ENCODE measurements at places on chromosomes 7 and 10.
A peak's percentile ranks its signal among the peaks of the same experiment; 100 is the strongest.

GRCh38 chr10:55311848-55312635, 511.0 kb upstream of the PCDH15 start:
- DNase-seq, result no peak

- DNase-seq, result no peak
Observed at GRCh38 chr10:86349474-86349873, 17.1 kb downstream of the GRID1 start.

DNA sequence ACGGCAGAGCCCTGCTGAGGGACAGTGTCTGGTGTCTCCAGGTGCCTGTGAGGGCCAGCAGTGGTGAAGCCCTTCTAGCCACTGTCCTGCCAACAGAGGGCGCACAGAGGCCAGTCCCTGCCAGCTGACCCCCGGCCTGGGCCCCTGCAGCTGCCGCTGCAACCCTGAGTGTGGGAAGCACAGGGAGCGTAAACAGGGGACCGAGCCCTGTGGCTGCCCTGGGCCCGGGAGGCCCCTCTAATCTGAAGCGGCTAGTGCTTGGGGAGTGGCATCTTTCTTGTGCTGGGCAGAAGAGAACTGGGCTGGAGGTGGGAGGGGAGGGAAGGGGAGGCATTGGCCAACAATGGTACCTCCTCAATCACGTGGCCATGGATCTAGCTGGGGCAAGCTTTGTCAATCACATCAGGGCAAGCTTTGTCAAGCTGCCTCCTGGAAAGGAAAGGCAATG, 34.6 kb downstream of the TRIM8 start:
- no peak for DNase-seq

DNA sequence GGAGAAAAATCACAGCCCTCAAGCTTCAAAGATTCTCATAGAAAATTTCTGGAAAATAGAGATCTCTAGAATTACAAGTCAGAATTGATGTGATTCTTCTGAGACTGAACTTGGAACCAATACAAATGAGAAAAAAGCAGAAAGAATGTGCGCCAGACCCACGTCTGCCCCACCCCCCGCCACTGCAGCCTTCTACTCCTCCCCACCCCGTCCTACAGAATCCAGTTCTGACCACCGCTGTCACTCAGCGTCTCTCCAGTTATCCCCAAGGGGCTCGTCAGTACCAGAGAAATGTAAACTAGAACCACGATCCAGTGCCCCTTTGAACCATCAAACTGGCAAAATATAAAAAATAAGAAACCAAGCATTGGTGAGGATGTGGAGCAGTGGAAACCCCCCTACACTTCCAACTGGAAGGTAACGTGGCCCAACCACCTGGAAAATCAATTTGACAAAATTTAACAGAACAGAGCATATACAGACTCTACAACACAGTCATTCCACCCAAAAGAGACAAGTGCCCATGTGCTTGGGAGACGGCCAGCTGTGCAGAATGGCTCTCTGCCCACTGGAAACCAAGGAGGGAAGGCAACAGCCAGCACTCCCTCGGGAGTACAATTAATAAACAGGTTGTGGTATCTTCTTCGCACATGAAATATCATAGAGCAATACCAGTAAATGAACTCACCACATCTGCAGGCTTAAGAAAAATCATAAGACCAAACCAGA, 397.9 kb downstream of the TNS3 start:
- no peak for DNase-seq

DNA sequence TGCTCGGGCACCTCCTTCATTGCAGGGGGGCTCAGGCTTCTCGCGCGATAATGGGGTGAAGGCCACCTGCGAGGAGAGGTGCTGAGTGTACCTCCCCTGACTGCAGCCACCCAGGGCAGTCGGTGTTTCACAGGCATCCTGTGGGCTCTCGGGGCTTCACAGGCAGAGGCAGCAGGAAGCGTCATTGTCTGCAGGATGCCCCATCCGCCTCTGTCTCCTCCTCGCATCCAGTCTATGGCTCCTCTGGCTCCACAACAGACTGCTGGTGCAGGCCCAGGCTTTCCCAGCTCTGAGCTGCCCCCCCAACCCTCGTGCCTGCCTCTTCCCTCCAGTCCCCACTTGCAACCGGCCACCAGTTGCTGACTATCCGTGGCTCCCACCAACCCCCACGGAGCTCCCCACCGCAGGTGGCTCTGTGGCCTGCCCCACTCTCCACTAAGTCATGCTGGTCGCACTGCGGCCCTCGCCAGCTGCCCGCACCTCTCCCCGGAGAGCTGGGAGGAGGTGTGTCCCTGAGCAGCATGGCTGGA, 36.5 kb downstream of the CAMK2B start:
- no peak for DNase-seq

GRCh38 chr7:138919911-138920310, 61.3 kb downstream of the KIAA1549 start:
- no peak for DNase-seq

DNA sequence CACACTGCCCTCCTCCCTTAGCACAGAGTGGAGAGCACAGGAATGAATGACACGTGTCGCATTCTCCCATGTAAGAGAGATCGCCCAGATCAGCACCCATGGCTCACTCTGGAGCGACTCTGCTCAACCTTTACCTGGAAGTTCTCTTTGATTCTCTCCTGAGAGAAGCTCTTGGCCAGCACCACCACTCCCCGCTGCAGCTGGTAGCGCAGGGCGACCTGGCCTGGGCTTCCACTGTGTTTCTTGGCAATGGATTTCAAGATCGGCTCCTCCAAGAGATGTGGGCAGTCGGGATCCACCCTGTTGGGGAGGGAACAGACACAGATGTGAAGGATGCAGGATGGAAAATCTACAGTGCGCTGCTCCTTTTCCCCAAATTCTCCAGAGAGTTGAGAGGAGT, 27.4 kb downstream of the AKR1C8 start:
- no peak for DNase-seq

- DNase-seq, result no peak
Observed at GRCh38 chr10:114956466-114956865, 18.5 kb downstream of the TRUB1 start.

GRCh38 chr10:128870830-128871597, 596.0 kb upstream of the MGMT start:
- no peak for DNase-seq

GRCh38 chr7:117347962-117348672, 25.3 kb upstream of the WNT2 start:
- no peak for DNase-seq

DNA sequence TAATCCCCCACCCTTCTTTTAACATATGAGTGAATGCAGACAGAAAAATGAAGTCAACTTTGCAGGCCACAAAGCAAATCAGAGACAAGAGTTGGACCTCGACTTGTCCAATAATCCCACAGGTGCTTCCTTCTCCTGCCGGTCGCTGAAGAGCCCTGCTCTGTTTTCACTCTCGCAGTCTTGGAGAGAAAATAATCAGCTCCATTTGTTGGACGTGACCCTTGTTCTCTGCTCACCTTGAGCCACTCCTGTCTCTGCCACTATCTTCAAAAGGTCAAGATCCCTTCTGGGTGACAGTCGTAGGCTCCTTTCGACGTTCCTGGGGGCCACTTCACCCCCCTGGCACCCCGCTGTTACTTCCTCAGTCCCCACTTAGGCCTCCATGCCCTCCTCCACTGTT, 2.8 kb upstream of the KLF6 start:
- no peak for DNase-seq

GRCh38 chr10:72332423-72333111, 22.2 kb downstream of the DNAJB12 start:
- no peak for DNase-seq

- no peak for DNase-seq
Observed at GRCh38 chr7:105829681-105830322, 46.6 kb downstream of the ATXN7L1 start.

DNA sequence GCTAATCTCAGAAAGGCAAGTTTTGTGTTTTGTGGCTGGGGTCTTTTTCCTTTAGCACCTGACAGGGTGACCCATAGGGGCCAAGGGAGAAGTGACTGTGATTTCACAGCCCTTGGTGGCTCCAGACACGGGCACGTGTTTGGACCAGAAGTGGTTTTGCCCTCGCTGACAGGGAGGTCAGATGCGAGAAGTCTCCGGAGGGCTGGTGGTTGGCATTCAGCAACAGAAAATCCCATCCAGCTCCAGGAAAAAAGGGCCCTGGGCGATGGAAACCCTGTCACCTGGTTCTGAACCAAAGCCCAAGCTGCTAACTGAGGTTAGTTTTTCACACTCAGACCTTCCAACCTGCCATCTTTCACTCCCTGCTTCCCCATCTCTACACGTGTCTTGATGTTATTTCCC, 272.9 kb downstream of the TRIL start:
- no peak for DNase-seq

DNA sequence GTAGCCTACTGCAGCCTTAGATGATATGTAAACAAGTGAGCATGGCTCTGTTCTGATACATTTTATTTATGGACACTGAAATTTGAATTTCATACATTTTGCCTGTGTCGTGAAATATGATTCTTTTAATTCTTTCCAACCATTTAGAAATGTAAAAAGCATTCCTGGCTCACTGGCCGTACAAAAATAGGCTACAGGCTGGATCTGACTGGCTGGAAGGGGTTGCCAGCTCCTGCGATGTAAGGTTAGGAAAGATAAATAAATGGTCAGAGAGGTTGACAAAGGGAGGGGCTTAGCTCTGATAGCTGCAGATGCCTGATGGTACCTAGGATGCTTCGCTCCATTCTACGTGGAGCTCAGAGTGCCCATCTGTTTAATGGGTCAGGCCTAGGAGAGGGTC, 3.4 kb downstream of the ADCYAP1R1 start:
- DNase-seq, result no peak

- DNase-seq, result no peak
Observed at GRCh38 chr7:155291045-155291530, 6.6 kb upstream of the INSIG1 start.

DNA sequence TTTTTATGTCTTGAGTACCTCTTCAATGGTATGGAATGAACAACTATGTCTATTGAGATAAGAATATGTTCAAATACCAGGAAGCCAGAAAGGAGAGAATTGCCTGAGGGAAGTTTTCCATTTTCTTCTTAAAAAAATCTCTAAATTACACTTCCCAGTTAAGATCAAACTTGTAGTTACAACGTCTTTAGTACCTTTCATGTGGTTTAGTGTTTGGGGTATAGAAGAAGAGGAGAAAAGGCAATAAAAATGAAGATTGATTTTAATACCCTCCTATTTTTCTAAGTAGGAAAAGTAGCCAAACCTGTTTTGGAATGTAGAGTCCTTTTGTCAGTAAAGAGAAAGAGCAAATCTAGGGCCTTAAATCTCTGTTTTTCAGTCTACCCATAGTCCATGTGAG, 470.0 kb upstream of the SEMA3A start:
- no peak for DNase-seq

DNA sequence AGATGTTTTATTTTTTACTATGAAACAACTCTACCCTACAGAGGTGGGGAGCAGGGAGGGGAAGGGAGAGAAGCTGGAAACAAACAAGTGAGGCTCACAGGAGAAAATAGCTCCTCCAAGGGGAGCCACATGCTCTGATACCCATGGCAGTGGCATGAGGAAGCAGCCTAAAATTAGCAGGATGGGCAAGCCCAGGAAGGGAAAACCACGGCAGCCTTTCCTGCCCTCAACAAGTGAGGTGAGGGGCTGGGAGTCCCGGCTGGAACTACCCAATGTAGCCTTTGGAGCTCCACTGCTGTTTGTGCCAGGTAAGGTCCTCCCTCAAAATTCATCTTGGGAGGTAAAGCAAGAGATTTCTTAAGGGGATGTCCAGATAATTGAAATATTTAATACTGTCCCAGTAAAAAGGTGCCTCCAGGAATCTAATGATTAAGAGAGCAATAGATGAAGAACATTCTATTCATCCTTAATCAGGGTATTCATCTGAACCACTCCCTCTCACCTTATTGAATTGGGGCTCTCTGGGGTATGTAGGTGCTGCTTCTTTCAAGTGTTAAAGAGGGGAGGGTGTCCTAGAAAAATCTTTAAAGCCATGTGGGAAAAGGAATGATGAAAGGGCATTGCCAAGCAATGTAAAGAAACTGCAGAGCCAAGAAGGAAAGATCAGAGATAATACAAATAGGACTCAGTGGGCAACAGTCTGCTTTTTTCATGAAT, 12.8 kb upstream of the HERC4 start:
- no peak for DNase-seq

GRCh38 chr10:73887294-73888039, 13.1 kb upstream of the CAMK2G start:
- DNase-seq, result no peak

GRCh38 chr7:28112012-28112411, 68.6 kb downstream of the JAZF1 start:
- DNase-seq, result no peak

GRCh38 chr7:44990109-44991023, 9.6 kb upstream of the CCM2 start:
- peak; percentile 15 for DNase-seq

DNA sequence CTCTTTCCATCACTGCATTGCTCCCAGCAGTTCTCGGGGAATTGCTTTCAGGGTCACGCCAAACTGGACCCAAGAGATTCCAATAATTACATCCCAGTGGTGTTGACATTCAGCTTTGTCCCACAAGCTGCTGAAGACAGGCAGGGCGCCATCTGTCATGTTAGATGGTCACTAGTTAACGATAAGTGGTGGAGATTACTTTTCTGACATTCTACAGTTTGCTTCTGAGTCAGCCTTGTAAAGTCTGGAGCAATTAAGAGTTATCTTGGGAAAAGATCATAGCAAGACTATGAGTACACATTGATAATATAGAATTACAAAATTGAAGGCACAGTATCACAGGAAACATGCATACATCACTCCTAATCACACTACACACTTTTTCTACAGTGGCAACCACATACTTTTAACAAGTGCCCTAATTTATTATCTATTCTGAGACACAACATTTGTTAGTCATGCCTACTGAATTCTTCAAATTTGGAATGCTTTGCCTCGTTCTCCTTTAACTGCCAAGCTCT, 41.9 kb downstream of the SEMA3C start:
- DNase-seq, result no peak

GRCh38 chr10:67049988-67050387, 124.2 kb downstream of the LRRTM3 start:
- DNase-seq, result no peak

GRCh38 chr7:79282070-79282694, 171.3 kb downstream of the MAGI2 start:
- peak; percentile 9 for DNase-seq

- no peak for DNase-seq
Observed at GRCh38 chr10:122113161-122113944, 124.4 kb downstream of the TACC2 start.

GRCh38 chr10:31930023-31930751, 1.6 kb upstream of the ARHGAP12 start:
- no peak for DNase-seq

- no peak for DNase-seq
Observed at GRCh38 chr10:17109046-17109445, 20.6 kb downstream of the CUBN start.

- DNase-seq, result no peak
Observed at GRCh38 chr10:74924251-74924963, 98.0 kb downstream of the KAT6B start.

GRCh38 chr10:130749911-130750310, 561.6 kb downstream of the TCERG1L start:
- DNase-seq, result no peak

- DNase-seq, result no peak
Observed at GRCh38 chr10:104577163-104577562, 63.9 kb upstream of the SORCS3 start.

DNA sequence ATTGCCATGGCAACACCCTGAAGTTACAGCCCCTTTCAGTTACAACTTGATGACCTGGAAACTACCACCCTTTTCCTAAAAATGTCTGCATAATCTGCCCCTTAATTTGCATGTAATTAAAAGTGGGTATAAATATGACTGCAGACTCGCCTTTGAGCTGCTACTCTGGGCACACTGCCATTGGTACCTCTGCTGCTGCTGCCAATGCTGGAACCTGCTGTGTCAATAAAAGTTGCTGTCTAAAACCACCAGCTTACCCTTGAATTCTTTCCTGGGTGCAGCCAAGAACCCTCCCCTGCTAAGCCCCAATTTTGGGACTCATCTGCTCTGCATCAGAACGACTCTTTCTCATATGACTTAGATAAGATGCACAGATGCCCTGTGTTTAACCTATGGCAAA, 10.2 kb upstream of the FRA10AC1 start:
- no peak for DNase-seq

All from DMS79 (cell line).